ENCODE measurements at places on chromosomes 13 and 19.
A peak's percentile ranks its signal among the peaks of the same experiment; 100 is the strongest.

GRCh38 chr19:3985643-3986259 lies 488 bp upstream of the EEF2 start:
- DNase-seq, result no peak

- DNase-seq, result peak; percentile 89
Observed at GRCh38 chr13:31044364-31045285, 112.2 kb downstream of the TEX26 start.

GRCh38 chr19:46990991-46991676 lies 28.5 kb upstream of the NPAS1 start:
- DNase-seq, result peak; percentile 70

DNA sequence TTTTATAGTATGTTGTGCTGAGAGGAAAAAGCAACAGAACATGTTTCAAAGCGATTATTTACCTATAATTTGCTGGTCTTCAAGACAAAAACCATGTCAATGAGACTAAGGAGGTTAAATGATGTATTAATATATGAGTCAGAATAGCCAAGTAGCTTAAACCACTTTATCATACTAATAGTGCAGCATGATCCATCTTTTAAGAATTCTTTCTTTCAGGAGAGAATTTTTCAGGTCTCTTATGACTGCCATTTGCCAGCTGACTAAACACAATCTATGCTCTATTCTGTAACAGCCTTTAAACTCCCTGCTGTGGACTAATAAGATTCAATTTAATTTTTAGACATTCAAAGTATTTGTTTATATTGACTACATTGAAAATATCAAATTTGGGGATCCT lies 93.7 kb downstream of the TRPC4 start:
- no peak for DNase-seq

DNA sequence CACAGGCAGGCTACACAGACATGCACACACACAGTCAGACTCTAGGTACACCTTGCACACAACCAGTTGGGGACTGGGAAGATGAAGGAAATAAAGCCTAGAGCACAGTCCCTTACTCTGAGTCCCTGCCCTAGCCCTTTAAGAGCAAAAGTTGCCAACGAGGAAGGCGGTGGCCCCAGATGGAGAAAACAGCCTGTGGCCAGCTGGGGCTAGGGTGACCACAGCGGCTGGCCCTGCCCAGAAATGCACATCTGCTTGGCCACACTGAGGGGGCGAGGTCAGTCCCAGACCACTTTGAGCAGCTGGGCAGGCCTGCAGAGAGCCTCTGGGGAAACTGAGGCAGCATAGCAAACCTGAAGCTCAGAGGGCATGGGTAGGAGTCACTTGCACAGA lies 52.3 kb downstream of the PTPRS start:
- DNase-seq, result no peak

DNA sequence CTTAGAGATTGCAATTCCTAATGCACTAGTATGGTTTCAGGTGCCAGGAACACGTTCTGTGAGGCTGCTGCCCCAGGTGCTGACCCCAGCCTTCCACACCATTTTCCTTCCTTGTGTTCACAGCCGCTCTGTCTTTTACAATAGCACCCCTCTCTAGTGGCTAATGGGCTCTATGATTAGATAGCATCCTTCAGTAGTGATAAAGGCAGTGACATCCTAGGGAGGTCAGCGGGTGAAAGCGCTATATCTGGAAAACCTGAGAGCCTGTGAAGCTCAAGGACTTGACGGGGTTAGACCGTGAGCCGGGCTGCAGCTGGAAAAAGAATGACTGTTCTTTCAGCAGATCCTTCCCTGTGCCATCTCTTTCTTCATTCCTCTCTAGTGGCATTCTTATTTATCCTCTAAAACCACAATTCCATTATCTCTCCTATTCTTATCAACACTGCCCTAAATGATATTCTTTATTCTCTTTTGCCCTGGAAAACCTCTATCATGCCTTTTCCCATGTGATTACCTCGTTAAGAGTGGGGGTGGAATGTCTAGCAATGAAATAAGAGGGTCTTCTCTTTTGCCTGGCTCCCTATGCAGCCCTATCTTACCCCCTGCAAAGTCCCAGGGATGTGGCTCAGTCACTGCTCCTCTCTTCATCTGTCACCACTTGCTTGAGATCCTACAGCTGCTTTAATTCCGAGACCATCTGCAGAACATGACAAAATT lies 21.8 kb downstream of the ALOX5AP start:
- no peak for DNase-seq

DNA sequence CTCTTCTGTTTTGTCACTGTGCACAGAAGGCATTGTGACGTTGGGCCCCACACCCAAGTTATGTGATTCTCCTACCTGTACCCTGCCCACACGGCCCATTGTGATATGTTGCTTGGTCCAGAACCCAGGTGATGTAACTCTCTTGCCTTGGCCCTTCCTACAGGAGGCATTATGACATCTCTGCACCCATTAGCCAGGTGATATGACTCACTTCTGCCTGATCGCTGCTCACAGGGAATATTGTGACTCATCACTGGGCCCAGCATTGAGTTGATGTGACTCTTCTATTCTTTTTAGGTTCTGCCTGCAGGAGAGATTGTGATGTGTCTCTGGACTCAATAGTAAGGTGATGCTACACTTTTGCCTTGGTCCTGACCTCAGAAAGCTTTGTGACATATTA lies 65.4 kb upstream of the ZNF91 start:
- DNase-seq, result no peak

DNA sequence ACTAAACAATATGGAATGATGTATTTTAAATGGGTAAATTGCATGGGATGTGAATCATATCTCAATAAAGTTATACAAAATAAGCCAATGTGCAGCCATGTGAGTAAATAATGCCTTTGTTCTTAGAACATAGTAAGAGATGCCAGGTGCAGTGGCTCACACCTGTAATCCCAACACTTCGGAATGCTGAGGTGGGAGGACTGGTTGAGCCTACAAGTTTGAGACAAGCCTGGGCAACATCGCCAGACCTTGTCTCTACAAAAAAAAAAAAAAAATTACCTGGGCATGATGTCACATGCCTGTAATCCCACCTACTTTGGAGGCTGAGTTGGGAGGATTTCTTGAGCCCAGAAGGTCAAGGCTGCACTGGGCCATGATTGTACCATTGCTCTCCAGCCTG lies 230.7 kb downstream of the RFC3 start:
- no peak for DNase-seq

GRCh38 chr13:104281910-104282309 lies 1215.7 kb upstream of the SLC10A2 start:
- no peak for DNase-seq

GRCh38 chr13:40302351-40302750 lies 364.1 kb downstream of the FOXO1 start:
- DNase-seq, result no peak

DNA sequence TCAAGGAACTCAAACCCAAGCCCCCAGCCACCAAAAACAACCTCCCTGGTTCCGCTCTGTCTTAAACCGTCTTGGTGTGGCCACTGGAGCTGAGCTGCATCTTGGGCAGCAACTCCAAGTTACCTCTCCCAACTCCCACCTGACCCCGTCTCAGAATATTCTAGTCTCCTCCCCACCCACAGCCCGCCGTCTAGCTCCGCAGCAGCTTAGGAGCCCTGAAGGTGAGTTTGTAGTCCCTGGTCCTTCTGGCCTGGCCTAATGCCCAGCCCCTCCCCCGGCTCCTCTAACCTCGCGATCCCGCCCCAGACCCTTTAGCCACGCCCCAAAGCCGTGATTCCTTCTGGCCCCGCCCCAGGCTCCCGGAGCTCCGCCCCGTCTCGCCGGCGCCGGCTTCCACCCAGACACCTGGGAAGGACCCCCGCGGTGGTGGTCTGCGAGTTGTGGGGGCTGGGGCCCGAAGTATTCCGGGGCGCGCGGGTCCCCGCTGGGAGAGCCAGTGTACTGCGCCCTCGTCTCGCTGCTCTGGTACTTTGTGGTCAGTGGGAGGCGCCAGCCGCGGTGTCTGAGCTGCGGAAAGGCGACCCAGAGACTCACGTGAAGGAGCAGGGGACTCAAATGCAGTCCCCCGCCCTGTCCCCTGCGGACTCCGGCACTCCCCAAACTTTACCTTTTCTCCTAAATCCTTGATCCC lies 2.5 kb upstream of the LHB start:
- peak; percentile 41 for DNase-seq

DNA sequence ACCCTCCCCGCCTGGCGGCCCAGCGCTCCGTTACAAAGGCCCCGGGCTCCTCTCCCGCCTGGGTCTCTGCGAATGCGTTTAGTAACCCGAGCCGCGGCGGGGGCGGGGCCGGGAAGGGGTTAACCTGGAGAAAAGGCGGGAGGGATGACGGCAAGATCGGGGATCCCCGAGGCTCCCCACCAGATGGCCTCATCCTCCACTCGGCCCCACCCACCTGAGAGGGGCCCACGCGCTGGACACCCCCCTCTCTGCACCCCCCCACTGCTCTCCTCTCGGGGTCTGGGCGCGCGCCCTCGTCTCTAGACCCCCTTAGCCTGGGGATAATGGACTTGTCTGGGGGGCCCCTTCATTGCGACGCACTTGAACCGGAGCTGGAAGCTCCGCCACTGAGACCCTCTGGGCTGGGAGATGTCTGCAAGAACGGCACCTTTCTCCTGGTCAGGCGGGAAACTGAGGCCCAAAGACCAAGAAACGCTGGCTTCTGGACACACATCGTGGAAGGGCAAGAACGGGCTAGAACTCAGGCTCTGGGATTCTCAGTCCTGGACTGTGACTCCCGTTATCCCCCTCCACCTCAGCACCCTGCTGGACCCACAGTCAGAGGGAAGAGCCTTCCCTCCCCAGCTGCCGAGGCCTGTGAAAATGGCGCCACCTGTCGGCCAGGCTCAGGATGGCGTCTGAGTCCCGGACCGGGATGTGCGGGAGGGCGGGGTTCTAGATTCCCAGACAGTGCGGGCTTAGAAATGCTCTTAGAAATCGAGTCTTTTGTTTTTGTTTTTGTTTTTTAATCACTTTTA lies 2.9 kb upstream of the LTBP4 start:
- peak; percentile 79 for DNase-seq

- no peak for DNase-seq
Observed at GRCh38 chr13:62302341-62302740, 886.7 kb upstream of the PCDH20 start.

GRCh38 chr19:40763526-40763925 lies 11.8 kb upstream of the MIA start:
- no peak for DNase-seq

- no peak for DNase-seq
Observed at GRCh38 chr13:106522898-106523525, 12.4 kb downstream of the EFNB2 start.

DNA sequence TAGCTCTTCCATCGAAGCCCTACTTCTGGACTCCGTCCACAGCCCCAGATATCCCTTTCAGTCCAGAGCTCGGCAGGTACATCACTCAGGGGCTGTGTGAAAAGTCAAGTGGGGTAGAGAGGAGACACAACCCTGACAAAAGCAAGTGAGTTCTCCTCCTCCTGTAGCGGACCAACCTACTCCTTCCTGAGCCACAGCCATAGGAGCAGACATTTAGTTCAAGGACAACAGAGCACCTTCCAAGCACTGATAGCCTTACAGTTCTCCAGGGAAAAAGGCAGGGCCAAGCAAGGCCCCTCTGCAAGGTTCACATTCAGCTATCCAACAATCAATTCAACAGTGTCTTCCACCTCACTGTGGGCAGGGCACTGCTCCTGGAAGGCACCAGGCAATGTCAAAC lies 89.0 kb downstream of the FGF14 start:
- DNase-seq, result no peak

DNA sequence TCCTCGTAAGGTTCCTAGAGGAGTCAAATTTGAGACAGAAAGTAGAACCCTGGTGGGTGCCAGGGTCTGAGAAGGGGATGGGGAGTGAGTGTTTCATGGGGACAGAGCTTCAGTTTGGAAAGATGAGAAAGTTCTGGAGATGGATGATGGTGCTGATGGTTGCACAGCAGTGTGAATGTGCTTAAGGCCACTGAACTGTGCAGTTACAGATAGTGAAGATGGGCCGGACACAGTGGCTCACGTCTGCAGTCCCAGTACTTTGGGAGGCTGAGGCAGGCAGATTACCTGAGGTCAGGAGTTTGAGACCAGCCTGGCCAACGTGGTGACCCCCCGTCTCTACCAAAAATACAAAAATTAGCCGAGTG lies 917 bp downstream of the SPC24 start:
- DNase-seq, result no peak

DNA sequence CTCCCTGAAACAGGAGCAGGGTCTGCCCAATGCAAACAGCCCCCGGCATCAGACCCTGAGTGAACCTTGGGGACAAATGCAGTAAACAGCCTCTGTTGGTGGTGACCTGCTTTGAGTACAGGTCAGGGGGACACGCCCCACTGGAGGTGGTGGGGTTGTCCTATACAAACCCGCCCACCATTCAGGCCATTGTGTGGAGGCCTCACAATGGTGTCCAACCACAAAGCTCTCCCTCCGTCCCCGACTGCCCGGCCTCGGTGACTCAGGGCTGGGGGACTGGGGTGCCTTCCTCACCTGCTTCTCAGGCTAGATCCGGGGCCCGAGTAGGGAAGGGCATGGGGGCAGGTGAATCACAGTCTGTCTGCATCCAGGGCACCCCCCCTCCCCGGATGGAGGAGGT lies 1.5 kb downstream of the MUC16 start:
- DNase-seq, result no peak

DNA sequence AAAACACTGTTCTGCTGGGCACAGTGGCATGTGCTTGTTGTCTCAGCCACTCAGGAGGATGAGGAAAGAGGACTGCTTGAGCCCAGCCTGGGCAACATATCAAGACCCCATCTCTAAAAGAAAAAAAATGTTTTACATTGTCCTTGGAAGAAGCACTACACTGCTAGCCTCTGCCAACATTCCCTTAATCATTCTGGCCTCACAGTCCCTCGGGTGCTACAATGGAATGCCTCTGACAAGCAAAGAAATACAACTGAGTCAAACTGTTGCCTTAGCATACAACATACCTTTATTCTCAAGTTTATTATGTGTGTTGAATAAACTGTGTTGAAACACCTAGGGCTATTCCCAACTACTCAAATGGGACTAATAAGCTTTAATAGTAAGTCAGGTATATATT lies 56.1 kb downstream of the PSPC1 start:
- DNase-seq, result no peak

DNA sequence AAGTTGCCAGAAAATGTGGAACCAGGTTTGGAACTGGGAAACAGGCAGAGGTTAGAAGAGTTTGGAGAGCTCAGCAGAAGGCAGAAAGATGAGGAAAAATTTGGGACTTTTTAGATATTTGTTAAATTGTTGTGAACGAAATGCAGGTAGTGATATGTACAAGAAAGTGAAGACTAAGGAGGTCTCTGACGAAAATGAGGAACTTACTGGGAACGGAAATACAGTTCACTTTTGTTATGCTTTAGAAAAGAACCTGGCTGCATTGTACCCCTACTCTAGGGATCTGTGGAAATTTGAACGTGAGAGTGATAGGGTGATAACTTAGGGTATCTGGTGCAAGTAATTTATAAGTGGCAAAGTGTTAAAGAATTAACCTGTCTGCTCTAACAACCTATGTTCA lies 632.4 kb downstream of the SLITRK5 start:
- no peak for DNase-seq

GRCh38 chr19:15180451-15181390 lies 20.1 kb downstream of the NOTCH3 start:
- DNase-seq, result no peak

GRCh38 chr13:21009036-21009435 lies 52.4 kb downstream of the LATS2 start:
- no peak for DNase-seq

Data from GM12865 (cell line).